Stimulated activated CD4-positive, alpha-beta T cell treated with anti-CD3 and anti-CD28 coated beads, Interleukin-4, amount 100 ng/mL, for 1 hour (primary cell): ENCODE measurements at places on chromosomes 16 and 17.

GRCh38 chr17:2034157-2034556, 4.2 kb downstream of the DPH1 start:
- no peak for DNase-seq

GRCh38 chr17:80263253-80264204, 2.9 kb downstream of the RNF213 start:
- DNase-seq = peak; percentile 79

GRCh38 chr16:70696952-70697593, 11.2 kb upstream of the MTSS2 start:
- no peak for DNase-seq

DNA sequence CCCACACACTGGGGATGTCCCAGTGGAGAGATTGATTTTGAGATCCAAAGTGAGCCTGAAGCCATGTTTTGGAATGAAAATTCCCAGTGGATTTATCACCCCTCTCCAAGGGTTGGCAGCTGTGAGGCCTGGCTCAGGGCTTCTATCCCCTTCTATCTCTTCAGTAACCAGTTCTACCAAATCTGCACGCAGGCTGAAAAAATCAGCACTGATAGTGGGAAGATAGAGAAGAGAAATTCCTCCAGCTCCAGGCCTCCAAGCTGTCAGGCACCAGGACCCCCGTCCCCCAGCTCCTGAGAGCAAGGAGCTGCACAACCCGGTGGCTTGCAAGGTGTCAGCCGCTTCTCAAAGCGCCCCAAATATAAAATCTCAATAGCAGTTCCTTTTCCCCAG, 1.0 kb downstream of the FLOT2 start:
- no peak for DNase-seq

DNA sequence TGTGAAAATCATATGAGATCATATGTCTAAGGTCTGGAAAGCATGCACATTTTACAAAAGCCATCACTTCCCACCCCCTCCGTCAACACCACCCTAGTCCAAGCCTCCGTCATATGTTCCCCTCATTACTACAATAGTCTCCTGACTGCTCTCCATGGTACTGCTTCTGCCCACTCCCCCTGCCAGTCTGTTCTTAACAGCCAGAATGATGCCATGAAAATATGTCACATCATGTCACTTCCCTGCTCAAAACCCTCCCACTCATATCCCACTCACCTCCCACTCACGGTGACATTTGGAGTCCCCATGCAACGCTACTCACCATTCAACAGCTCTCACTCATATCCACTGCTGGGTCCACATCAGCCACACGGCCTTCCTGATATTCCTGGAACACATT, 432.3 kb downstream of the XYLT1 start:
- DNase-seq = no peak

DNA sequence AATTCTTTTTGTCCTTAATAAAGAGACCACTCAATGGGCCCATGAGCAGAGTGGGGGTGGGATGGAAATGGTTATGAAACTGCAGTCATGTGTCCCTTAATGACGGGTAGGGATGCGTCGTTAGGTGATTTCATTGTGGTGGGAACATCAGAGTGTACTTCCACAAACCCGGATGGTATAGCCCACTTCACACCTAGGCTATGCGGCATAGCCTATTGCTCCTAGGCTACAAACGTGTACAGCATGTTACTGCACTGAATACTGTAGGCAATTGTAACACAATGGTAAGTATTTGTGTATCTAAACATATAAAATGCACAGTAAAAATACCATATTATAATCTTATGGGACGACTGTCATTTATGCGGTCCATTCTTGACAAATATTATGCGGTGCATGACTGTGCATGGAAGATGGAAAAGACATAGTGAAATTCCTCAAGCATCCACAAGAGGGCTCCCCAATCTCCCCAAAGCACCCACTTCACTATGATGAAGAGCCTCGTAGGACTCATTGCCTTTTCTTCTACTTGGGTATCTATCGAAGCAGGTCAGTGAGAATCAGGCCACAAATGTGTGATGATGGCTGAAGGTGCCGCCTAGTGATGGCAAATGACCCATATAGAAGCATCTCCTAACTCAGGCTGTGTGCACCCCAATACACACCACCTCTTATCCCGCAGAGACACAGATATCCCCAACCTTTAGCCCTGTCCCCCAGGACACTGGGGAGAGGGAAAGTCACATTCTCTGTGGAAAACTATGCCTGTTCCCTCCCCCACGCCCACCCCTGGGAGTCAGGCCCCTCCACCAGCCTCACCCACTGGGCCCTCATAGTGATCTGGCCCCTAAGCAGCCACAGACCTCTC, 43.5 kb downstream of the TBX21 start:
- no peak for DNase-seq

GRCh38 chr16:83733301-83733700, 74.5 kb upstream of the HSBP1 start:
- no peak for DNase-seq

DNA sequence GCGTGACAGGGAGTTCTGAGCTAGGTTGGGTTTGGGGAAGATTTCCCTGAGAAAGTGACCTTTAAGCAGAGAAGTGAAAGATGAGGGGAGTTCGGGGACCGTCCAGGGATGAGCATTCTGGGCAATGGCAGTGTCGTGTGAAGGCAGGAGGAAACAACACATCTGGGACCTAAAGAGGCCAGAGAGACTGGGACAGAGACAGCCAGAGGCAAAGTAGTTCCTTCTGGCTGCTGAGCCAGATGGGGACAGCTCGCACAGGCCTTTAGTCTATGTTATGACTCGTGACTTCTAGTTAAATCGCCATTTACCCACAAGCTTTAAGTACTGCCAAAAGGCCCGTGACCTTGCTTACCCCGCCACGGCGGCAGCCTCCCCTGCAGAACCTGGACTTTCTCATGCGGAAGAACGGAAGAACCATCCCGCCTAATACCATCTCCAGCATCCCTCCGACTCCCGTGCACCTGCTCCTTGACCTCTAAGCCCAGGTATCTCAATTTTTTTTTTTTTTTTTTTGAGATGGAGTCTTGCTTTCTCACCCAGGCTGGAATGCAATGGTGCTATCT, 8.5 kb upstream of the MED11 start:
- no peak for DNase-seq
